Breast epithelium (tissue), 4 donors: ENCODE measurements at places on chromosomes 11 and 22.

GRCh38 chr11:95563859-95564258 lies 225.7 kb downstream of the FAM76B start:
- no peak for DNase-seq

DNA sequence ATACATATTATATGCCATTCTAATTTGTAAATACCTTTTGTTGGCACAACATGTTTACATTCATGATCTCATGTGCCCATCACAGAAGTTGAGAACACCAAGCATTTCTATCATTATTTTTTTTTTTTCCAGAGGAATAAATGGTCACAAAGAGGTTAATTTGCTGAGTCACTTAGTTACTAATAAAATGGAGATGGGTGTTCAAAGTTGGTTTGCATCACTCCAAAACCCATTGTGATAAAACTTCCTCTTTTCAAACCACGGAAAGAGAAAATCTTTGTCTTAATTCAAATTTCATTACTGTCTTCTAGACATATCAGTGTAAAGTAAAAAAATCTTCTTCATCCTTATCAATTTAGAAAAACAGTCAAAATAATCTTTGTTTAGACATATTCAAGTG lies 636.8 kb upstream of the CCDC179 start:
- DNase-seq = no peak

GRCh38 chr22:18120857-18121256 lies 10.2 kb downstream of the TUBA8 start:
- DNase-seq = no peak

DNA sequence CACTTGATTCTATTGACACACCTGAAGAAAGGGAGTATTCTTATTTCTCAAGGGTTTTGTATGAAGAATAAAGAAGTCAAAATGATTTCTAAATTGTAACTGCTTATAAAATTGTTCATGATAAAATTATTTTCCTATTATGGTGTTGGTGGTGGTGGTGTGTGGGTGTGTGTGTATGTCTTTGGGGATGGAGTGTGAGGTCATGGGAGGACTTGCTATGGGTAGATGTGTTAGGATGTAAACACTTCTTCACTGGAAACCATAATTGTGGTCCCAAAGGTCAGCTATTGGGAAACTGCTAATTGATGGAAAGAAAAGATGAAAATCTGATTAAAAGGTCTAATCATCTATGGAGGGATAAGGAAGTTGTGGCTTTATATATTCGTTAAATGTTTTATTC lies 5.1 kb downstream of the TRIM22 start:
- no peak for DNase-seq

DNA sequence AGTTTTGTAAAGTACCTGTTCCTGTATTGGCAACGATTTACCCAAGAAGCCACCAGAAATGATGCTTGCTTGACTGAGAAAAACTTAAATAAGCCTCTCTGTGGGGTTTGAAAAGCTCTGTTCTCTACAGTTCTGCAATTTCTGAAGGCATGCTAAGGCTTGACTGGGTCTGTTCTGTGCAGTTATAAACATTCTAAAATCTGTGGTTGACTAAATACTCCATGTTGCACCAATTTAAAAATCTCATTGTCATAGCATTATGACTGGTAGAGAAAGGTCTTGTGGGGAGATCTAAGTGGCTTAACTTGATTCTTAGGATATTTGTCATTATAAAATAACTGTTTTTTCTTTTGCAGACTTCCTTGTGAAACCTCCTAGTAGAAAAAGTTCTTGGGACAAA lies 73.7 kb downstream of the MTMR3 start:
- DNase-seq = no peak

DNA sequence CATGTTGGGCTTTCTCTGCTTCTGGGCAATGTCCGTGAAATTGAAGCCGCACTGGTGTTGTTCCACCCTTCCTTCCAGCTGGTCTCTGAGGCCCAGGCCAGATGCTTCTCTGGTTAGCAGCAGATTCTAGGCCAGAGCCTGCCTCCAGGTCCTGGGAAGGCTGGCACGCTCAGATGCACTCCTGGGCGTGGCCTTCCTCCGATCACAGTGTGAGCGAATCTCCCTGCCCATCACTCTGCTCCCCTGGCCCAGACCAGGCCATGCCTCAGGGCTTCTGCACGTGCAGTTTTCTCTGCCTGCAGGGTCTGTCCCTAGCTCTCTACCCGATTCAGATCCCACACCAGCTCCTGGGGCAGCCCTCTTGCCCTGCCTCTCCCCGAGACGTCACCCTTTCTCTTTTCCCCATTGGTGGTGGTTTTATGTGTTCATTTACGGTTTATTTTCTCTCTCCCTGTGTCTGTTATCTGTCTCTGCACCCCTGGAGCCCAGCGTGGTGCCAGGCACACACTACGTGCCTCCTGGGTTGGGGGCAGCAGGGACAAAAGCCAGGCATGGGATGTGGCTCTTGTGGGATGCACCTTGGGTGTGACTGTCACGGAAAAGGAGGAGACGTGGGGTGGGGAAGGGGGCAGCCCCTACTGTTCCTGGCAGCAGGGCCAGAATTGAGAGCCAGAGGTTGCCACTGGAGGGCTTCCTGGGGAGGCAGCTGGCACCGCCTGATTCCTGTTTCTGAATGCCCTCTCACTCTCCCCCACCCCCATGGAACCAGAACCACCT lies 66.0 kb downstream of the KCNQ1 start:
- no peak for DNase-seq

DNA sequence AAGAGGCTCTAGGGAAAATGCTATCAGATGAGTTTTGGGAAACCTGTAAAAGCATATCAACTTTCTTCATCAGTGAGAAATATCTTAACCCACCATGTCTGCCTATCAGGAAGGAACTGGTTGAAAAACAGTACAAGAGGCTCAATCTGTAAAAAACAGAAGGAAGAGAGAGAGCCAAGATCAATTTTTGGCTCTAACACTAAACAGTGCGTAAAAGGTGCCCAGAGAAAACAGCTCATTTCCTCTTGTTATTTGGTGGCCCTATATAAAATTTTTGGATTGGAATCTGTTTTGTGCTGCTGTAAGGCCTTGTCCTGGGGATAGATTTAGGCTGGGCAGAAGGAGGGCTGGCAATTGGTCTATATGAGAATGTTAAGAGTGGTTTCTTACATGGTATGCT lies 12.1 kb downstream of the MS4A2 start:
- no peak for DNase-seq

DNA sequence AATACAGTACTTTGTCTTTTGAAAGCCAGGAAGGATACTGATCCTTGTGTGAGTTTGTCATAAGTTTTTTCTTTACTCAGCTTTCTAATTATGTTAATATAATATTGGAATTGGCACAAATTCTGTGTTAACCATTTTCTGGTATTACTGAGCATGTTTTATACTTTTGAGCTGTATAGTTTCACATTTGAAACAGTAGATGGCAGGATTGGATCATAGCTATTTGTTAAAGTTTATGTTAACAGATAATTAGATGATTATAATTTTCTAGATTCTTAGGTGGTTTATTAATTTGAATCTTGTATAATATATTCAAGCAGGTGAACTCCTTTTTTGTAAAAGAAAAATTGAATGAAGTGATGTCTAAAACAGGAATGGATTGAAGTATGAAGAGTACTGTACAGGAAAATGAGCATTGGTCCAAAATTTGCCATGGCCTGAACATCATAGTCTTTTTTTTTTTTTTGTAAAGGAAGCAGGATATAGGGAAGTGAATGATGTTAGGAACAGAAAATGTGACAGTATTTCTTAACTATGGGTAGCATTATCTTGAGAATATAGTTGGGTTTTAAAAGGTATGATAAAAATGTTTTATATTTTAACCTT lies 102.0 kb downstream of the CYP2R1 start:
- DNase-seq = no peak

- DNase-seq = no peak
Measured at GRCh38 chr11:78189851-78190250, 1.1 kb downstream of the USP35 start.

GRCh38 chr22:33821290-33821689 lies 99.0 kb downstream of the LARGE1 start:
- DNase-seq = no peak

DNA sequence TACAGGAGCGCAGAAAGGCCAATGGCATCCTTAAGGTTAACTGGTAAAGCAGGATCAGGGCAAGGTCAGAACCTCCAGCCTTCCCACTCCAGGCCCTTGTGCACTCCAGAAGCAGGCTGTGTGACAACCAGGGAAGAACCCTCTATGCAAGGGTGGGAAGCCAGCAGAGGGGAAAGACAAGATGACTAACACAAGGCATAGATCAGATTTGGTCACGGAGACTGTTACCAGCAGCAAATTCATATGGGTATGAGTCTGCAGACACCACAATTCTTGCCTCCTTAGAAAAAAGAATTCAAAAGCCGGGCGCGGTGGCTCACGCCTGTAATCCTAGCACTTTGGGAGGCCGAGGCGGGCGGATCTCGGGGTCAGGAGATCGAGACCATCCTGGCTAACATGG lies 39.8 kb upstream of the MTNR1B start:
- DNase-seq = no peak

- DNase-seq = no peak
Measured at GRCh38 chr11:105100206-105100605, 39.4 kb downstream of the CARD18 start.

DNA sequence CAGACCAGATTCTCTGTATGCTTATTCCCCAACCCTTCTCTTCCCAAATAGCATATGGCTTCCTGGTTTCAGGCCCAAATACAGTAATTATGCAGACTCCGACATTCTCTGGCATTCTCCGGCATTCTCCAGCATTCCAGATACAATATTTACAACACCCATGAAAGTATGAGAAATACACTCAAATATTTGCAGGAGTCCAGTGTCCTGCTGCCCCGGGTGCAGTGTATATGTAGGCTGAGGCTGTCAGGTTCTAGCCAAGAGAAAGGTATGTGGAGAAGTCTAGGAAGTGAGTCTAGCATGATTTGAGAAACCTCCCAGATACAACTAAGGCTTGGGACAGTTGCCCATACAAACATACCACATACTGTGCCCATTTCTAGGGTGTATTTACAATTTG lies 160.7 kb downstream of the SOX6 start:
- DNase-seq = no peak

- no peak for DNase-seq
Measured at GRCh38 chr11:46832511-46833214, 13.4 kb downstream of the CKAP5 start.

DNA sequence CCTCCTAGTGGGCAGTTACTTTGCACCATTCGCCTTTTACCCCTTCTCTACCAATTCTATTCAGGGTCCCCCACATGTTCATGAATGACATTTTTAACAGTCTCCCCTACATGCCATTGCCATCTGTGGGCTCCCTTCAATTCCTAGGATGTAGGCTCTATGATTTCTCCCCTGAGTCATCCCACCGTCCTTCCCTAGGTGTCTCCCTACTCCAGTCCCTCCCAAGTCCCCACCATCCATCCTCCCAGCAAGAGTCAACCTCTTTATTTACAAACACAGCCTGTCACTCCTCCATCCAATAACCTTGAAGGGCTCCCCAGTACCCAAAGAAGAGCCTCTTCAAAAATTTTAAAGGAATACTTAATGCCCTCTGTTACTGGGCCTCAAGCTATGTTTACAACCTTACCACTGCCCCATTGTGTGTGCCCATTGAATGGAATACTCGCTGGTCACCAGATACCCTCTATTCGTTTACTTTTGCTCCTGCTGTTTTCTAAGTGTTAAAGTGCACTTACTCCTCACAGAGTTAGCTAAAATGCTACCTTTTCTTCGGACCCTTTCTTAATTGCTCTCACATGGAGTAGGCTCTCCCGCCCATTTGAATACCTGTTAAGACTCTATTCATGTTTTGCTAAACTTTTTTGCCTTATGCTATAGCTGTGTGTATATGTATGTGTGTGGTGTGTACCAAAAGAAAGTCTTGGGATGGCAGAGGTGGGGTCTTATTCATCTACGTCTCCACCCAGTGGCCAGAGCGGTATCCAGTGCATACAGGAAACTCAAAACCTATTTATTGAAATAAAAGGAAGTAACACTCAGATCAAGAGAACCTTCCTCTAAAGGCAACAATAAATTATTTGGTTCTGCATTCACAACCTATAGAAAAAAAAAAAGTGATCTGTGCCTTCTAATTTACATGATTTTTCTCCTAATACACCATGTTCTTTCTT lies 235.8 kb upstream of the CCDC90B start:
- no peak for DNase-seq

DNA sequence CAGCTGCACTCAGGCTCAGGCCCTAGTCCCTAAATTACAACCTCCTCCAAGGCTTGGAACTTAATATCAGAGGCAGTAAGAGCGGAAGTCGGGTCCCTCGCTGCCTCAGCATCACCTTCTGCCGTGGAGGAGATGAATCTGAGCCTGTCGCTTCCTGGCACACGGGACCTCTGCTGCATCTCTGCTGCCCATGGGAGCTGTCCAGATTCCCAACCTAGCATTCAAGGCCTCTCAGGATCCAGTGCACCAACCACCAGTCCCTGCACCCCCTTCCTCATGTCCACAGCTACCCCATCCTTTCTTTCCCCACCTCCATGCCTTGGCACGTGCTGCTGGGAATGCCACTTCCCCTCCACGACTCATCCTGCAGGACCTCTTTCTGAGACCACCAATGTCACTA lies 2.5 kb upstream of the PTGDR2 start:
- no peak for DNase-seq

GRCh38 chr11:92024788-92025187 lies 199.8 kb upstream of the FAT3 start:
- DNase-seq = no peak

DNA sequence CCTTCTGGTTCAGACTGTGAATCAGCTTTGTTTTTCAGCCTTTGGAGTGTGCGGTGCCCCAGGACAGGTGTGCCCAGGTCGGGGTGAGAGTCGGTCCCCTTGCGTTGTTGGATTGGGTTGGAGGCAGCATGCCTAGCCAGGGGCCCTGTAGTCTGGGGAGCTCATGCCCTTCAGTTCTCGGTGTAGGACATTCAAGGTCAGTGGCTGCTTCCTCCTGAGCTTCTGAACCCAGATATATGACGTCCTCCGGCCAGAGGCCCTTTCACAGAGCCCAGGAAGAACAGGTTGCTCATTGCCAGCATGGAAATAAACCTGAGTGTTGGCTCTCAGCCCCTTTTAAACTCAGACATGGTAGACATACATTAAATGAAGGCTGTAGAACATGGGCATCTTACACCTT lies 2.7 kb downstream of the CSRP3 start:
- no peak for DNase-seq

- no peak for DNase-seq
Measured at GRCh38 chr11:62044639-62045121, 77.2 kb upstream of the FTH1 start.

DNA sequence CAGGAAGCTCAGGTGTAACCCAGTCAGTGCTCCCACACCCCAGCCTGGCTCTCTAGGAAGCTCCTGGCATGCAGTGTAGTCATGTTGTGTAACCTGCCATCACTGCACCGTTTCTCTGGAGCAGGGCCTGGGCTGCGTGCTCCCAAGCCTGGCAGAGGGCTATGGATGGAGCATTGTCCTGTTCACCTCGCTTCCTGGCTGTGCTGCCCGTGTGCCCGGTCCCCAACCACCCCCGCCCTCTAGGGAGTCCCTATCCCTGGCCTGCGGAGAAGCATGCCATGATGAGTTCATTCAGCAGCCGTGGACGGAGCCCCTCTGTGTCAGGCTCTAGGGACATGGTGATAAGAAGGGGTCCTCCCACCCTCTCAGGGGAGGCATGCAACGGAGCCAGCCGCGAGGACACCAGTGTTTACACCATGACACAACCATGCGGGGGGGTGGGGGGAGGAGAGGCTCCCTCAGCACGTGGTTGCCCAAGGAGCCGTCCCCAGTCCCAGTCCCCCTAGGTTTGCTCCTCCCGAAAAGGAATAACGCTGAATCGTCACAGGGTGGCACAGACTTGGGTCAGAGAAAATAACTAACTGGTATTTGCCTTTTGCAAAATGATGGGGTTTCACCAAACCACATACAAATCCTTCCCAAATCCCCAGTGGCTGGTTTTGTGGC lies 73.1 kb downstream of the FBLN1 start:
- DNase-seq = no peak
